ENCODE measurements at places on chromosomes 7 and 10.

GRCh38 chr10:107807836-107808235 lies 643.3 kb upstream of the SORCS1 start:
- DNase-seq: no peak

DNA sequence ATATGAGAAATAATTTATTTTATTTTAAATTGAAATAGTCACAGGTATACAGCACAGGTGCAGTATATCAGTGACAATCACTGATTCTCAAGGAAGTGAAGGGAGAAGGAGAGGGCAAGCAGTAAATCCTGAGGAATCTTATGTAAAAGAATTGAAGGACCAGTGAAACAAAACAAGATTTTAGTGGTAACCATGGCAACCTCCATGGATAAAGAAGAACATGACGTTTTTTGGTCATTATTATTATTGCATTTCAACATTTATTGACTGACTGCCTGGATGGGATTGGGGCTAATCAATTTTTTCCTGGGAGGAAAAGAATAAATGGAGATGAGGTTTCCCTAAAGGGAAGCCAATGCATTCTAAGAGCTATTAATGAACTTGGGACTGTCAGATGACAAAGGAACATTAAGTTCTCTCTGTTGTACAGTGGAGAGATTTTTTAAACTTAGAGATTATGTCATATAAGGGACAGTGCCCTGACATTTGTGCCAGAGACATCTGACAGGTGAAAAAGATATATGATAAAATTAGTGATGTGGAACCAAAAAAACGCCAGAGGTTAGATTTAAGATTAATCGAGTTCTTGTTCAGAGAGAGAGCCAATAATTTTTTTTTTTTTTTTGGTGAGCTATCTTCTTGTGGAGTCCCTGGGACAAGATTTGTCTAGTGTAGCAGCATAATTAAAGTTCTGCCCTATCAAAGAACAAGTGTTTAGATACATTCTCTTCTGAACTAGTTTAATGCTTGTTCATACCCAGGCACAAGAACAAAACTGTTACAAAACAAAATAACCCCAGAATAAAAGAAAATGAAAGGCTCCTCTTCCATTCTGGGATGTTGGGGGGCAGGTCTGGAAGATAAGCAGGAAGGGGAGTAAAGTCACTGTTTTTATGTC lies 279.9 kb downstream of the CSTF2T start:
- DNase-seq: no peak

DNA sequence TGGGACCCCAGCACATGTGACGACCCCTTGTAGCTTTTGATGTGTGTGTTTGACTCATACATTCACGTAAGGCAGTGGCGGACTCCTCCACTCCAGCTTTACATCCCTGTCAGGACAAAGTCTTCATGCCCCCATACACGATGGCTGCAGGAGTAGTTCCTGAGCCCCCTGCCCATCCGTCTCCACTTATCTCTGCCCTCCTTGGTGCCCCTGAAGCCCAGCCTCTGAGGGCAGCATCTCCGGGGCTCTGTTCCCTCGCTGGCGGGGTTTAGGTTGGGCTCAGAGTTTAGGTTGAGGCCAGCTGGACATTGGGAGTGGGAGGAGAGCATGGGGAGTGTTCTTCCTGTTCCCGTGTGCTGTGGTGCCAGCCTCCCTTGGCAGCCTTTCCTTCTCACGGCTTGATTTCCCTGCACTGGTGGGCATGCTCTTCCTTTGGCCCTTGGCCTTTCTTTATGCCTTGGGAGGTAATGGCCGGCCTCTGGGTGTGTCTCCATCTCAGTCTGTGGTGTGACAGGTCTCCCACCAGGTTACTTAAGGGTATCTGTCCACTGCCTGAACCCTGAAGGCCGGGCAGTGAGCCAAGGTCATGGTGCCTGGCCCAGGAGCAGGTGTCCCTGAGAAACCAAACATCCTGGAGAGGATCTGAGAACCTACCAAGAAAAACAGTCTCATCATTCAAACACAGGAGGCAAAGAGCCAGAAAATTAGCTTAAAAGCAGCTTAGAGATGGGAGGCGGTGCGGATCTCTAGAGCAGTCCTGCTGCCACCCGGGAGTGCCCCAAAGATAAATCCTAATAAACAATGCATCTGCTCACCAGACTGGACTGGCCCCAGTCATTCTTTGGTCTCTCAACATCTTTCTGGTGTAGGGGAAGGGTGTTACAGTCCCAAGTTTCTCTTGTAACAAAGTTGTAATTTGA lies 85.5 kb downstream of the GLRX3 start:
- no peak for DNase-seq

DNA sequence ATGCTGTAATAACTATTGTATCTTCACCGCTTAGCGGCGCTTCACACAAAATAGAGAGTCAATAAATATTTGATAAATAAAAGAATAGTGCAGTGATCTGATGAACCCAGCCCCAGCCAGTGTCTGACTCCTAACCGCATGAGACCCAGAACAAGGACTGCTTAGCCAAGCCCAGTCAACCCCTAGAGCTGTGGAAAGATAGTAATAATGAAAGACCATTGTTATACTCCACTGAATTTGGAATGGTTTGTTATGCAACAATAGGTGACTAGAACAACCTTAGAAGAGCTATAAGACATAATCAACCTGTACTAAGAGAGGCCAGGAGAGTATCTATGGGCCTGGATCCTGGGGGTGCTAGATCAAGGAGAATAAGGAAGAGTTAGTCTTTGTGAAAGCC lies 230.5 kb upstream of the INHBA start:
- no peak for DNase-seq

DNA sequence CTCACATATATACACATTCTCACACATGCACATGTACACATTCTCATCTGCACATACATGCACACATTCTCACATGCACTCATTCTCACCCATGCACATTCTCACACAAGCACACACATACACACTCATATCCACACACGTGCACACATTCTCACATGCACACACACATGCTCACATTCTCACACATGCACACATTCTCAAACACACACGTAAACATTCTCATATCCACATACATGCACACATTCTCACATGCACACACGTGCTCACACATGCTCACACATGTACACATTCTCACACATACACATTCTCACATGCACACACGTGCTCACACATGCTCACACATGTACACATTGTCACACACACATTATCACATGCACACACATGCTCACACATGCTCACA lies 260.6 kb downstream of the PTPRN2 start:
- no peak for DNase-seq

- DNase-seq: no peak
Observed at GRCh38 chr7:123763191-123763661, 14.4 kb upstream of the WASL start.

DNA sequence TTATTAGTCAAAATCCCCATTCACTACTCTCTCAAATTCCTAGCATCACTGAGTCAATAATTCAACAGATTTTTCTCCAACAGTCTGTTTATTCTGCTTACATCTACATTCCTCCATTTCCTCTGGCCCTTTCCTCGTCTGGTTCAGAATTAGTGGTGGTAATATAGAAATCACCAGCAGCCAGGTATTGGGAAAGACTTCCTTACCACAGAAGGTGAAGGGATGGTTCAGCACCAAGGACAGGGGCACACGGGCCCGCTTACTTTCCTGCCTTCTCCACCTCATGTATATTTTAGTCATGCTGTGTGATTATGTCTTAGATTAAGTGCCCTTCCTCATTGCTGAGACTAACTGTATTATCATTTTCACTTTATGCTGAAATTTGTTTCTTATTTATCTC lies 70.4 kb upstream of the APBB1IP start:
- peak; percentile 37 for DNase-seq

DNA sequence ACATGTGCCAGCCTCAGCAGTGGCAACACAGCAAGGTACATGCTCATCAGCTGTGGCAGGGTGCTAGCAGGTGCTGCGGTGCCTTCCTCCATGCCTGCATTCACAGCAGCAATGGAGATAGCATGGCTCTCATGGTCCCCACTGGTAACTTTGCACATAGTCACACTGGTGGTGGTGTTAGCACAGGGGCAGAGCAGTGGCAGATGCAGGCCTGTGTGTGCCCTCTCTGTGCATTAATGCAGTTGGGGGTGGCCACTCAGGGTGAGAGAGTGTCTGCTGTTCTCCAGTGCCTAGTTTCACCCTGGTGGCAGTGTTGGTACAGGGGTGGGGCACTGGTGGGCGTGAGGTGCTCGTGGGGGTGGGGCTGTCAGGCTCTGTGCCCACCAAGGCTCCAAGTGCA lies 17.7 kb upstream of the PPP1R3A start:
- DNase-seq: no peak

- DNase-seq: no peak
Observed at GRCh38 chr7:27611059-27611458, 51.6 kb downstream of the HIBADH start.

DNA sequence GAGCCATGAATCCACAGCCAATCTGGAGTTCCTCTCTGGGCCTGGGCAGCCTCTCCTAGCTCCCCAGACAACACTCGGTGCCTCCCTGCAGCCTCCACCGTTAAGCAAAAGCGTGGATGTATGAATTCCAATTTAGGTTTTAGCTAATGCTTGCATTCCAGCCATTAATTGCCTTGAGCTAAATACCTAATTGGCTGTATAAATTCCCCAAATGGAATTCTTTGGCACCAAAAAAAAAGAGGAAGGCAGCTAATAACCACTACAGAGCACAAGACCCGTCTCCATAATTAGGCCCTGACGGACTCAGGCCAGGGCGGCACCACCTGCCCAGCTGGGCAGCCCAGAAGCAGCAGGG lies 140.5 kb downstream of the PTPRN2 start:
- DNase-seq: no peak

- DNase-seq: no peak
Observed at GRCh38 chr10:12841826-12842225, 159.7 kb downstream of the CCDC3 start.

DNA sequence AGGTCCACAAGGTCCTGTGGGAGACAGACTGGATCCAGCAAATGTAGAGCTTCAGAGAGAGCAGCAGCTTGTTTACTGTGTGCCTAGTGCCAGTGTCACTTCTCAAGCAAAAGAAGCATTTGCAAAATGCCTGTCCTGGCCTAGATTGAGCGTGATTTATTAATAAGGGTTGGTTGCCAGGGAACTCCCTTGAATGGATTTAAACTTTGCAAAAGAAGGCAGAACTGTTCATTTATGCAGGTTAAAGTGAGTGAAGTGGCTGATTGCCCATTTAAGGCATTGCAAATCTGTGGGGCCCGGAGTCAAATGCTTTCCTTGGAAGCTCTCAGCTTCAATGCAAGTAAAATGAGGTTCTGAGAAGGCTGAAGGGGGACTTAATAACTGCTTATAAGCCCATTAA lies 71.3 kb downstream of the CDHR3 start:
- DNase-seq: no peak

GRCh38 chr10:124063750-124064603 lies 29.4 kb downstream of the CHST15 start:
- peak; percentile 38 for DNase-seq

- no peak for DNase-seq
Observed at GRCh38 chr7:29607889-29608288, 44.3 kb downstream of the PRR15 start.

DNA sequence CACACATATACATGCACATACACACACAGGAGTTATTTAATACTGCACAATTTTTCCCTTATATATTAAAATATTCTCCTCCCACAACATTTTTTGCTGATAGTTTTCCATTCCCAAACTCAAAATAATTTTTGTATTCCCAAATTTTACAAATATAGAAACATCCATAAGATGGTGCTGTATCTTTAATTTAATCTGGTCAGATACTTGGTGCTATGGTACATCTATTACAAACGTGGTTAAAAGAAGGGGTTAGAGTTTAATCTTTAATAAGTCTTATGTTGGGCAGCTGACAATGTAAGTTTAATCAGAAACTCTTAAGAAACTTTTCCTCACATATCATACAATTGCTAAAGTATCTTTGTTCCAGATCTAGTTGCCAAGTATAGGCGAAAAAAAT lies 10.2 kb upstream of the CADPS2 start:
- no peak for DNase-seq

DNA sequence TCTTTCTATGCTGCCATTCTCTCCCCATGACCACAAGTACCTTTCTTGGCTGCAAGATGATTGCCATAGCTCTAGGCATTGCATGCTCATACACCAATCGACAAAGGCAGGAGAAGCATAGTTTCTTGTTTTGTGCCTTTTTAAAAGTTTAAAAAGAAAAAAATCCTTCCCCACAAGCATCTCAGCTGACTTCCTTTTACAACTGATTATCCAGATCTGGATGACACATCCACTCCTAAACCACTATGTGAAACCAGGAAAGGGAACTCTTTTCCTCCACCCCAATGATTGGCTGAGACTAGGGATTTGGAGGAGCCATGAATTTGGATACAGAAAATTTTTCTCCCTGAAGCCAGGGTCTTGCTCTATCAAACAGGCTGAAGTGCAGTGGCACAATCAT lies 14.5 kb upstream of the LRRC4 start:
- DNase-seq: peak; percentile 33

GRCh38 chr10:52855546-52856325 lies 83.2 kb upstream of the MBL2 start:
- DNase-seq: no peak

GRCh38 chr7:10083766-10084165 lies 889.9 kb upstream of the PHF14 start:
- DNase-seq: no peak

DNA sequence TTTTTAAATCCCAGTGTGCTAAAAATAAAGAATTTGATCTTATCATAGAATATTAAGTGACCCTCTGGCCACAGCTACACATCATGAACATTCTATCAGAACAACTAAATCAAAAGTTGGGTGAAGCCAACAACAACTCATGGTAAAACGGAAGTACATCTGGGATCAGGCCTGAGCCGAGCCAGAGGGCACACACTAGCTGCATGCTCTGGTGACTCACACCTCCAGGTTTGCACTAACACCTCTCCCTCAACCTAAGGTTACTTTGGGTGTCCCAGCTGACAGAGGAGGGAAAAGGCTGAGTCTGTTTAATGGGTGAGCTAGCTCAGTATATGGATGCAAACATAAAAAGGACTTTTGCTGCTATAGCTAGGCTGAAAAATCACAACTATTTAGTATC lies 281.6 kb downstream of the HGF start:
- no peak for DNase-seq

DNA sequence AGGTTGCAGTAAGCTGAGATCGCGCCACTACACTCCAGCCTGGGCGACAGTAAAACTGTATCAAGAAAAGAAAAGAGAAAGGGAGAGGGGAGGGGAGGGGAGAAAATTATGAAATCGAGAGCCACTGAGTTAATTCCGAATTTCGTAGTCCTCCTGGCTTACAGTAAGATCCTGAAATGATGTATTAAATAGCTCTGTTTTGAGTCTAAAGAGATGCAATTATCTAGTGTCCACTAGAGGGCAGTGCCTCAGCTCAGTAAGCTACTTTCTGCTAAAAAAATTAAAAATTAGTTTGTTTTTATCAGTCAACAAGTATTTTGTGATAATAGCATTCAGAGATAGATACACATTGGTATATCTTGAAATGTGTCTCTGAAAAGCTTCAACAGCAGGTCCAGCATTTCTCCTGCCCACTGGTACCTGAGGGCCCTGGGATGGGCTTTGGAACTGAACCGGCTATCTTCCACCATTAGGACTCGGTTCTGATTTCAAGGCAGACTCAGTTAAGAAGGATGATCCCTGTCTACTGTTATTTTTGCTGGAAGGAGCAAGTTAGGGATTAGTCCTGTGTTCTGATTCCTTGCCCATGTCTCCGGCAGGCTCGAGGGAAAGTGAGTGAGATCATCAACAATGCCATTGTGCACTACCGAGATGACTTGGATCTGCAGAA lies 19.5 kb downstream of the TSPAN33 start:
- peak; percentile 77 for DNase-seq

GRCh38 chr7:466465-467191 lies 53.0 kb downstream of the PDGFA start:
- no peak for DNase-seq

- peak; percentile 55 for DNase-seq
Observed at GRCh38 chr7:48041653-48041970, 6.3 kb downstream of the C7orf57 start.
